ENCODE measurements at places on chromosomes 7 and 10. TPM values are rescaled to one million over a fixed set of nuclear protein-coding genes. Genes with fewer than 3 reads are reported as not detected.

The AEBP1 gene
- 5.4 TPM for total RNA-seq

The PRKAG2 gene
- total RNA-seq = 22.0 TPM

The FGL2 gene
- 0.26 TPM for total RNA-seq

The HMX2 gene
- total RNA-seq = not detected

The ITPRID1 gene
- not detected for total RNA-seq

The VSTM4 gene
- total RNA-seq = 0.26 TPM

The SH2B2 gene
- 0.86 TPM for total RNA-seq

The CUBN gene
- 2.0 TPM for total RNA-seq

The STN1 gene
- 27.5 TPM for total RNA-seq

The NACAD gene
- total RNA-seq = 0.85 TPM

The BRAT1 gene
- total RNA-seq = 19.2 TPM

The RARRES2 gene
- total RNA-seq = not detected

The SAP25 gene
- not detected for total RNA-seq

The SMIM30 gene
- total RNA-seq = 52.5 TPM

The TAS2R4 gene
- 0.85 TPM for total RNA-seq

The MYH16 gene
- 0.53 TPM for total RNA-seq

The FAM131B gene
- total RNA-seq = 1.2 TPM

The SFTPA1 gene
- total RNA-seq = not detected

The ZNF775 gene
- total RNA-seq = 9.2 TPM

The BAMBI gene
- total RNA-seq = 4.8 TPM

The TCERG1L gene
- not detected for total RNA-seq

The ZNF786 gene
- 6.6 TPM for total RNA-seq

The CHN2 gene
- total RNA-seq = 0.78 TPM

The CDHR1 gene
- not detected for total RNA-seq

The CPA2 gene
- not detected for total RNA-seq

The SFMBT2 gene
- total RNA-seq = 0.20 TPM

The PROSER2 gene
- total RNA-seq = 6.5 TPM

The ZNF25 gene
- 6.5 TPM for total RNA-seq

The SCART1 gene
- 0.73 TPM for total RNA-seq

The LRRN3 gene
- total RNA-seq = not detected

The MNX1 gene
- not detected for total RNA-seq

The TACC2 gene
- total RNA-seq = 6.1 TPM

The LRRD1 gene
- not detected for total RNA-seq

The EPO gene
- not detected for total RNA-seq

The NUTM2B gene
- 0.11 TPM for total RNA-seq

The BAIAP2L1 gene
- 0.04 TPM for total RNA-seq

The CPEB3 gene
- total RNA-seq = 0.92 TPM

The WIPF3 gene
- total RNA-seq = not detected
